ENCODE measurements at places on chromosomes 6 and 20.

DNA sequence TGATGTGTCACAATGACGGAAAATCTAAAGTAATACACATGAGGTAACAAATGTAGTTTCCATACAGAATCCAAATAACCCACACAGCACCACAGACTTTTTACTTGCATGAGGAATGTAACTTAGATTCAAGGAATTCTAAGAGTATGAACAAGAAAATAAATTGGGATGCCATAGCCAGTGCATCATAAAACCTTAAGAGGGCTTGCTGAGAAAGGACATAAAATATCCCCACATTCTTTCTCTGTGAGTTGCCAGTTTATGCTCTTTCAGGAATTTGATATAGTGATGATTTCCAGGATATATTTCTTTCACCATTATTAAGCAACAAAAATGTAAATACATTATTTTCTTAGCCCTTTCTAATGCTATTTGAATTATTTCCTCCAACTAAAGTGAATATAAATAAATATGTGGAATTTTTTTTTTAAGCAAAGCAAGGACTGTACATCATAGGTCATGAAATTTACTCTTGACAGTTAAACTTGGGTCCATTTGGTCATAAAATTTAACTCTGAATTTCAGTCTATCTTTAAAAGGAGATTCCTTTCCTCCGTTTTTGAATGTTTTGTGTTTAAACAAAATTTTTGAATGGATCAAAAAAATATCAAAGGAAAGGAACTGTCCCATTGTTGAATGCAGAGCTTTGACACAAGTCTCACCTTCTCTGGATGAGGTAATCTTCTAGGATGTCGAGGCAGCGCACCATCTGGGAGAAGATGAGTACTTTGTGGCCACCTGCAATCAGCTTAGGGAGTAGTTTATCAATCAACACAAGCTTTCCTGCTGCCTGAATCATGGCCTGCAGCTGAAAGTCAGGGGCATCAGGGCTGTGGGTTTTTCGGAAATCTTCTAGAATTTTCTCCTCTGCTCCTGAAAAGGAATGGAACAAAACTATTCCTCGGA, 116.3 kb upstream of the EMILIN3 start:
- DNase-seq, result no peak

DNA sequence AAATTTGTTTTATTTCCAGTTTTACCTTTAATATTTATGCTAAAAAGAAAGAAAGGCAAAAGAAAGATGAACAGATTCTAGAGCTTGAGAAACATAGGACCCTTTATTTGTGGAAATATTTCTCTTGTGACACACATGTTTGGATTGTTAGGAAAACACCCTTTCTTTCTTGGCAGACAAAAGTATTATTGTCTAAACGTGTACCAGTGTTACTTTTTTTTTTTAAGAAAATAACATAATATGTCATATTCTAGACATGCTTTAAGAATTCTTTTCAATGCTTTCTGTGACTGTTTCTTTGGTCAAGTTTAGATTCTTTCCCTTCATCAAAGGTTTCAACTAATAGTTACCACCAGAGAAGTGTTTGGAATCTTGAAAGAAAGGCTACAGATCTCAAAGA, 183.4 kb upstream of the CNR1 start:
- DNase-seq, result no peak

- no peak for DNase-seq
Measured at GRCh38 chr20:47070176-47070575, 175.5 kb downstream of the EYA2 start.

- no peak for DNase-seq
Measured at GRCh38 chr20:47700327-47700726, 85.0 kb downstream of the SULF2 start.

DNA sequence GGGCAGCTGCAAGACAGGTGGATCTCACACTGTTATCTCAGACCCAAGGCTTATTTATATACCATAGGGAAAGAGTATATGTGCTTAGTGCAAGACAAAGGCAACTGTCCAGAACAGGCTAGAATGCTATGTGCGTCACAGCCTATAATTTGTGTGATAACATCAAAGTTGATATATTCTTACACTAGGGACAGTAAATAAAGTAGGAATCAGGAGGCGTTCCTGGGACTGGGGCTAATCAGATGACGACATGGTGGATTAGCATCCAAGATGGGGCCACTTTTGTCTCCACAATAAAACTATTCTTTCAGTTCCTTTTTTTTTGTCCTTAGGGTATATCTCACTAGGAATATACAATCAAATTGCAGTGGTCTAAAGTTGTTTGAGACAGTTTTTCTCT, 54.9 kb upstream of the IER3 start:
- no peak for DNase-seq

DNA sequence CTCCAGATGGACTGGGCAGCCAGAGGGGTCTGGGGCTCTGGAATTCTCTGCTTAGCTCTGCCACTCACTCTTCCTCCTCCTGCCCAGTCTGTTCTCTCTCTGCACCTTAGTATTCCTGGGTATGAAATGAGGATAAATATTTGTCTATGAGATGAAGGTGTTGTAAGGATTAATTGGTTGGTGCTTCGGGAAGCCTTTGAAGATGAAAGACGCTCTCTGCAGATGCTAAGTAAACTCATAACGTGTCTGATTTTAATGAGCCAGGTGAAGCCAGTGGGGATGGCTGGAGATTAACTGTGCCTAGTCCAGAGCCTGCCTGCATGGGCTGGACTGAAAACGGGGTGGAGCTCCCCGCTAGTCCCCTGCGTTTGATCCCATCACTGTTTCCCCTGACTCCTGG, 23.1 kb upstream of the TCP11 start:
- DNase-seq, result no peak

- DNase-seq, result no peak
Measured at GRCh38 chr20:5416086-5416485, 99.3 kb upstream of the PROKR2 start.

- DNase-seq, result no peak
Measured at GRCh38 chr6:33073431-33073871, at the start of gene HLA-DPA1. TSS of gene HLA-DPA1 (minus strand) at chr6:33073649.
